ENCODE measurements at places on chromosomes 6 and 20. TPM values are rescaled to one million over a fixed set of nuclear protein-coding genes. Genes with fewer than 3 reads are reported as not detected.

The DNMT3B gene
- 77.9 TPM for total RNA-seq

The SMOC2 gene
- total RNA-seq: not detected

The ETV7 gene
- not detected for total RNA-seq

DNA sequence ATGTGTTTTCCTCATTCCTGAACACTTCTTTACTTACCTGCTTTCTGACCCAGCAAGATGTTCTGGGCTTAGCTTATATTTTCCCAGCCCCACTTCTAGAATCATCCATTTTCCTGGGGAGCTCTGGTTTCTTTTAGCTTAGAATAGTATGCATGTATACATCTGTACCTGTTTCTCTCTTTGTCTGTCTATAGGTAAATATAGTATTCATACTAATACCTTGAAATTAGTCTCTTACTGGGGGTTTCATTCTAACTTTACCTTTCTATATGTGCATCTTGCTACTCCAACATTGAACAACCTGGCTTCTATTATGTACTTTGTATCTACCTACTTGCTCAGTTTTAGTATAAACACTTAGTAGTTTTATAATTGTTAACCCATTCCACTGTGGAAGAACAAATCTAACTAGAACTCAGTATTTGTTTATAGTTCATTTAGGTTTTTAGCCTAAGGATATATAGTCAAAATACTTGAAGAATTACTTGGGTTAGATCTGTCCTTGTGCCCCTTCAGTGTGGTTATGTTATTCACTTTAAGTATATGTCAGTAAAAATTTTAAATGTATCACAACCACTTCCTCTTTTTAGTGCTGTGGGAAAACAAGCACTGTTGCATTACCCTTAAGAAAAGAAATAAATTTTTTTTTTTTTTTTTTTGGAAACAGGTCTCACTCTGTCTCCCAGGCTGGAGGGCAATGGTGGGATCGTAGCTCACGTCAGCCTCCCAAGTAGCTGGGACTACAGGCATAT, 54.0 kb downstream of the ASXL1 start:
- no peak for DNase-seq

- no peak for DNase-seq
Measured at GRCh38 chr6:51250317-51250716, 431.6 kb downstream of the TFAP2B start.

GRCh38 chr6:28258877-28259777, at the start of gene NKAPL:
Gene NKAPL (plus strand): TSS chr6:28259297. CDS start chr6:28259372, 75 bp downstream.
- DNase-seq: no peak

DNA sequence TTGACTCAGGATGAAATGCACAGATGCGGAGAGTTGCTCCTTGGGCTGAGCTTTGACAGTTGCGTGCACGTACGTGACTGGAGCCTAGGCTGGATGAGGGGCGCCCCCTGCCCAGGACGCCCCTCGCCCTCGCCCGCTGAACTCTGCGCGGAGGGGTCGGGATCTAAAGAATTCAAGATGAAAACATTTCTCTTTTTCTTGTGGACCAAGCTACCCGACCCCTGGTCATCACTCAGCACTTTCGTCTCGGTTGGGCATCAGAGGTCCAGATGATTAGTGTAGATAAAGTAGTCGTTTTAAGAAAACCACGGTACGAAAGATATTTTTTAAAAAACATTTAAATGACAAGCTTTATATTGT, 700 bp downstream of the DTD1 start:
- no peak for DNase-seq

DNA sequence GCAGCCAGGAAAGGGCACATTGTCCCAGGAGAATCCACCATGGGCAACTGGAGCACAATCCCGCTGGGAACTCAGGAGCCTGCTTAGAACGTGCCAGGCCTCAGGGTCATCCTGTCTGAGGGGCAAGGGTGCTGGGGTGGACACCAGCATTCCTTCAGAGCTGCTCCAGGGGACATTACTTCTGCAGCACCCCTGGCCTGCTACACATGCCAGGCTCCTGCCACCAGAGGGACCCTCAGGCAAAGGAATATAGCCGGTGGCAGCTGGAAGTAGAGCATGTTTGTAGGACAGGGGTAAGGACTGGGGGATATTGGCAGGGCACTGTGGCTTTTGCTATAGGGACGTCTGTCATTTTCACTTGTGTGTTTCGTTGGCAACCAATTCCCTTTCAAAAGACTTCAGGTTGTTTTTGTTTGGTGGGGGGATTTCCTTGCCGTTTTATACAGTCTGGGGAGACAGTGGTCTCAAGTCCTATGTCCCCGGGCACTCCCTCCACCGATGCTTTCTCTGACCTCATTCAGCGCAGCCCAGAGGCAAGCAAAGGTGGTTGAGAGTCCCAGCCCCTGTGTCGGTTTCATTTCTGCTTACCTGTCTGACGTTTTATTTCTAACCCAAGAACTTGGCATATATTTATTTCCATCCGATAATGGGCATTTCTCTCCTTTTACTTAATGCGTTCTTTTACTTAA, 130.8 kb downstream of the JPH2 start:
- peak; percentile 65 for DNase-seq
